ENCODE measurements at places on chromosomes 3 and 15. TPM values are rescaled to one million over a fixed set of nuclear protein-coding genes. Genes with fewer than 3 reads are reported as not detected.
A peak's percentile ranks its signal among the peaks of the same experiment; 100 is the strongest.

- no peak for DNase-seq
Observed at GRCh38 chr3:69249001-69249400, 126.6 kb upstream of the LMOD3 start.

- DNase-seq, result no peak
Observed at GRCh38 chr15:36982430-36982829, 117.9 kb downstream of the MEIS2 start.

GRCh38 chr3:78863306-78864203, 904.2 kb downstream of the ROBO1 start:
- DNase-seq, result no peak

DNA sequence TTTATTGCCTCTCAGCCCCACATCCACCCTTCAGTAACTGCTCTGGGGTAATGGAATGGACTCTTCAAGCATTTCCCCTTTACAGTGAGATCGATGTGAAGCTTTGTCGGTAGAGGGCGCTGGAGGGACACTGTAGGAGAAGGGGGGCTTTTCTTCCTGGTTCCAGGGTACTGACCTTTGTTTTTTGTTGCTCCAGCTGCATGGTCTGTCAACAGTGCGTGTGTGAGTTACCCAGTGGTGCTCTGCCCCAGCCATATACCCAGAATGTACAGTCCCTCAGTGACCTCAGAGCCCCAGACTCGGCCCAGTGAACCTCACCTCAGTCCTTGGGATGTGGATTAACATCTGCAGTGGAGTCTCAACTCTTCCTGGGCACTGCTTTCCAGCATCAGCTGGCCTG, 180.3 kb upstream of the TSC22D2 start:
- no peak for DNase-seq

DNA sequence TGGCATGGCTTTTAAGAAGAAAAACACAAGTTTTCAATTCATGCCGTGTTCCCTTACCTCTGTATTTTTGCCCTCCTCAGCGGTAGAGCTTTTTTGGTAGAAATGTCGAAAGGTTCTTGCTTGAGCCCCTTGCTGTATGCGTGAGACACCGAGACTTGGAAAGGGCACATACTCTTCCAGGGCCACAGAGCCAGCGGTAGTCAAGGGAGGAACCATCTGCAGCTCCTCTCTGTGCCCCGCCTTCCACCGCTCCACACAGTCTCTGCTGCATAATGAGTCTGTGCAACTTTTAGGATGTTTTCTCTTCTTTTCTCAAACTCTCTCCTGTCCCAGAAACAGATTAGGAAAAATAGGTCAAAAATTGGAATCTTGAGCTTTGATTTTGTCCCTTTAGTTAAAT, 77.5 kb downstream of the LPP start:
- DNase-seq, result no peak

GRCh38 chr15:48800811-48801455, 9.9 kb downstream of the CEP152 start:
- DNase-seq, result no peak

DNA sequence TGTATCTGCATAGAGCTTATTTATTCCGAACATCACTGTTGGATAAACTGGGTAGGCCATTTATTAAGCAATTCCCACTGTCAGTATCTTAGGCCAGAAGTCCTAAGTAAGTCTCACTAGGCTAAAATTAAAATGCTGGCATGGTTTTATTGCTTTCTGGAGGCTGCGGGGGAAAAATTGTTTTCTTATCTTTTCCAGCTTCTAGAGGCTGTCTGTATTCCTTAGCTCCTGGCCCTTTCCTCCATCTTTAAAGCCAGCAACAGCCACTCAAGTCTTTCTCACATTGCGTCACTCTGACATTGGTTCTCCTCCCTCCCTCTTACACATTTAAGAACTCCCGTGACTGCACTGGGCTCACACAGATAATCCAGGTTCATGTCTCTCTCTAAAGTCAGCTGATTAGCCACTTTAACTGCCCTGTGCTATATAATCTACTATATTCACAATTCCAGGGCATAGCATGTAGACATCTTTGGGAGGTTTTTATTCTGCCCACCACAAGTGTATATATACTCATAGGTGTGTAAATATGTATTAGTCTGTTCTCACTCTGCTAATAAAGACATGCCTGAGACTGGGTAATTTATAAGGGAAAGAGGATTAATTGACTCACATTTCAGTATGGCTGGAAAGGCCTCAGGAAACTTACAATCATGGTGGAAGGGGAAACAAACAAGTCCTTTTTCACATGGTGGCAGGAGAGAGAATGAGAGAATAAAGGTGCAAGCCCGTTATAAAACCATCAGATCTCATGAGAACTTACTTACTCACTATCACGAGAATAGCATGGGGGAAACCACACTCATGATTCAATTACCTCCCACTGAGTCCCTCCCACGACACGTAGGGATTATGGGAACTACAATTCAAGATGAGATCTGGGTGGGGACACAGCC, 113.5 kb upstream of the SLC7A14 start:
- no peak for DNase-seq

DNA sequence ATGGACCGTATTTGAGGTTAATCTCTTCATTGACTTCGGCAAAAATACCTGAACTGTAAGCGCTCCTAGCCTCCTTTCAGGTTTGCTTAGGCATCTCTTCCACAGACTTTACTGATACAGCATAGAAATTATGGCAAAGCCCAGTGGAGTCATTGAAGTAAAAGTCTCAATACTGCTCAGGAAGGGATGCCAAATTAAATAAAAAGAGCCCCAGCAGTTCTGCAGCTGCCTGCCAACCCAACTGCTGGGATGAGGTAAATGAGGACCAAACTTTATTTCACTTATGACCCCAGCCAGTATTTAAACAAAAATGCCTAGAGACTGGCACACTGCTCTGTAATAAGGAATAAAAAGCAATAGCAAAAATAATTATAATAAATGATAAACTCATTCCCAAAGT, 65.4 kb downstream of the IQCH start:
- DNase-seq, result no peak

DNA sequence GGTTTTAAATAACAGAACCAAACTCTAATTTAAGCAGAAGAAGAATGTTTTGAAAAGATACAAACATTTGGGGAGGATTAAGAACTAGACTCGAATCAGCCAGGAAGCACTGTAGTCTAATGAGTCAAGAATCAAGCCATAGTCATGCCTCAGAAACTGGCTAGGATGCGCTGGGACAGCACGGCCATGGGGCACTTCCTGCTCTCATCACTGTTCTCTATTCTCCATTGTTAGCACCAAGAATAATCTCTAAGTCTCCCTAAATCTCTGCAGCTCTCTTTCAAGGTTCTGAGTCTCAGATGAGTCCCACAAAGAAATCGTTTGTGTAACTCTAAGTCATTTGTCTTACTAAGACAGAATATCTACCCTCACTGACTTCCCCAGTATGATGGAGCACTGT, 399.0 kb upstream of the KCNMB2 start:
- DNase-seq, result no peak

DNA sequence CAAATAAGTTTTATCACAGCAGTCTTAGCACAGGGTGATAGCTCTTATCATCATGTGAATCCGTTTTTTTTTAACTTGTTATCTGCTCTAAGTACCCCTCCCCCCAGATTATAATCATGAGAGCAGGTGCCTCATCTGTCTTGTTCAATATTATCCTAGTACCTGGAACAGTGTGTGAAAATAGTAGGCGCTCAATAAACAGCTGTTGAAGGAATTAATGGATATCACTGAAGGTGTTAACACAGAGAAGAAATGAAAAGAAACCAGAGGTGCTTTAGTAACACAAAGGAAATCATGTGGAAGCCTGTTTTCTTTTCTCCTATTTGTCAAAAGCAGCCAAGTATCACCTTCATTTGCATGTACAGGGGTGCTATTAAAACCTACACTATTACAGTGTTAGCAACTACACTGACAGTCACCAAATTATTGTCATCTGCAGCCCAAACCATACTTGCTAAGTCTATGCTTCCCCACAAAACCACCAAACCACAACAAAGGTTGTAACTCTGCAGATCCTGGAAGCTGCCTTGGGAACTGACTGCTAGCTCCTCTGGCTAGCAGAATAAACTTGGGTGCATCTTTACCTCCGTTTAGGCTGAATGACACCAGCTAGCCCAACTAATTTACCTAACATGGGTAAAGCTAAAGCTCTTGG, 2.9 kb downstream of the XPC start:
- DNase-seq, result peak; percentile 12

DNA sequence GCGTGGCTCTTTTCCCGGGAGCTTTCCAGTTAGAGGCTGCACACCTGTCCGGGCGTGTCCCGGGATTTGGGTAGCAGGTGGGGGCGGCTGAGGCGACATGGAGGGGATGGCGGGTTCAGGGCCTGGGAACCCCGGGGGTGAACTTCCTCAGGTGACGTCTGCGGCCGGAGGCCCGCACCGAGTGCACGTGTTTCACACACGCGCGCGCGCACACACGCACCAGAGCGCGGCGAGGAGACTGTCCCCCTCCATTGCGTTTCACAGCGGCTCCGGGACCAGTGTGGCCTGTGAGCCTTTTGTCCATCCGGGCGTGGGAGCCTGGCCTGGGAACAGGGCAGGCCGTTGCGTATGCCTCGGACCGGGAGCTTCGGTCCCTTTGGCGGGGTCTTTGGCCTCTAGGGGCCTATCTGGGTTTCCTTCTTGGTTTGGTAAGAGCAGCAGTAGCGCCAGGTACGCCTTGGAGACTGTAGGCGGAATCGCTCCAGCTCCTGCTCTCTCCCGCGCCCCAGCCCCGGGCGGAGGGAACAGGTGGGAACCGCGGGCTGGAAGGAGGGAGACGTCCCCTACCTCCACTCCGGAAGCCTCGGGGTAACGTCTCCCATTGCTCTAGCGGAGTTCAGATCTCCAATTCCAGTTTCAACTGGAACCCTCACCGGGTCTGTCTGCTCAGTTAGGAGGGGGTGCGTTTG, 220.0 kb downstream of the MEIS2 start:
- no peak for DNase-seq

- DNase-seq, result no peak
Observed at GRCh38 chr3:185648396-185648795, 62.3 kb downstream of the SENP2 start.

DNA sequence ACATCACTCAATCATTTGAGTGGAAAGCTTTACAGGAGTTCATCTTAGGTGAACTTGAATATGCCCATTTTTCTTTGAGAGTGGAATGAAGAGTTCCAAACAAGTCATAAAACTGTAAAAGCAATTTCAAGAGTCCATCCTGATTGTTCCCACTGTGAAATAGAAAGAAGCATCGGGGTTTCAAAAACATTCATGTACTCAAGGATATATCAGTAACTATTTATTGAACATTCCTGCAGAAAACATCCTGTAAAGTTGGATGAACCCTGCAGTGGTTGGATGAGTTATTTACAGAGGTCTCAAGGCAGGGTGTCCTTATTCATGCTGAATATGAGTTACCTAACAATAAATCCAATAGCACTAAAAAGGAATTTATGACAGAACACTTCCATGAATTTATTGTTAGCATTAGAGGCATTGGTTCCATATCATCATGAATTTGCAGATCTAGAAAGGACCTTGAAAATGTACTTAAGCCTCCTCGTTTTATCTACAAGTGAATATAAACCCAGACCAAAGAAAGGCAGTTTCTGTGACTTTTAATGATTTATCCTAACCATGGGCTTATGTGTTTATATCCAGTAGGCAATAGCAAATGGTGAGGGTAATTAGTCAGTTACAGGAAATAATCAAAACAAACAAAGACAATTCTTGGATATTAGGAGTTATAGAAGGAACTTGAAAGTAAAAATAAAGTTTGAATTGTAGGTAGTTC, 361.9 kb upstream of the KCNMB2 start:
- DNase-seq, result no peak

DNA sequence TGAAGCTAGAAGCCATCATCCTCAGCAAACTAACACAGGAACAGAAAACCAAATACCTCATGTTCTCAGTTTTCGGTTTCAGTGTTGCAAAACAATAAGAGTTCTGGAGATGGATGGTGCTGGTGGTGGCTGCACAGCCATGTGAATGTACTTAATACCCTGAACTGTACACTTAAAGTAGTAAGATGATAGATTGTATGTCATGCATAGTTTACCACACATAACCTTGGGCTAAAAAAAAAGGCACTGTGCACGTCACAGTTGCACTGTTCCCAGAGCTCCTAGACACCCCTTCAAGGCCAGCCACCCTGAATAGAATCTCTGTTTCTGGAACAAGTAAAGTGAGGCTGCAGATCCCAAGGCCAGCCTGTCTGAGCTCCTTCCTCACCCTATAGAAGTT, 243.3 kb upstream of the IGF1R start:
- DNase-seq, result no peak

DNA sequence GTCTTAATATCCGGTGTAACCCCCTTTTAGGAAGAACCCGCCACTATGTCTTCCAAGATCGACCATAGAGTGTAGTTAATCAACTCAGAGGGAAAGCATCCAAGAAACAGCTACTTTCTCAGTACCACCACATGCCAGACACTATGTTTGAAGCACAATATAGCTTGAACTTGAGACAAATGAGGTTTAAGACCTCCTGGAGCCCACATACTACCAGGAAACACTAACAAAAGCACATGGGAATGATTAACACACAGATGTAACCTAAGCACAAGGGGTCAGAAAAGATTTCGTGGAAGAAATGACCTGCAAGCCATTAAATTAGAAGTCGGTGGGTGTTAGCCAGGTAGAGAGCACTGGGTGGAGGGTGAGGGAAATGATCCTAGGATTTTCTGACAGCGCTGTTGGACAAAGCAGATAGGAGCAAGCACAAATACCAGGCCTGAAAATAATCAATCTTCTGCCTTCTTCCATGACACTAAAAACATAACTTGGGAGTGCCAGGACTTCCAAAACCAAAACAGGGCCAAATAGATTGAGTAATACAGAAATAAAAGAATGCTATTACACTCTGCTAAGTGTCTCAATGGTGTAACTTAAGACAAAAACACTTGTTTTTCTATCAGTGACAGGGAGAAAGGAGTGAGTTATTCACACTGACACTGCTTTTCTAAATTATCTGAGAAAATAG, 213.7 kb downstream of the FOXP1 start:
- DNase-seq, result no peak

KPNA4 gene
- 99.4 TPM for total RNA-seq

CLEC3B gene
- total RNA-seq, result 0.38 TPM

CHRFAM7A gene
- 0.90 TPM for total RNA-seq

WDR93 gene
- total RNA-seq, result not detected

CATSPER2 gene
- 3.9 TPM for total RNA-seq

IQCF5 gene
- total RNA-seq, result not detected

ANKRD34C gene
- total RNA-seq, result not detected

Data from activated T-cell treated with anti-CD3 and anti-CD28 coated beads, Interleukin-2, amount 50 U/mL, for 4 hours (primary cell).